Skin of body (tissue), 3 donors: ENCODE measurements at places on chromosomes 2 and 18.

DNA sequence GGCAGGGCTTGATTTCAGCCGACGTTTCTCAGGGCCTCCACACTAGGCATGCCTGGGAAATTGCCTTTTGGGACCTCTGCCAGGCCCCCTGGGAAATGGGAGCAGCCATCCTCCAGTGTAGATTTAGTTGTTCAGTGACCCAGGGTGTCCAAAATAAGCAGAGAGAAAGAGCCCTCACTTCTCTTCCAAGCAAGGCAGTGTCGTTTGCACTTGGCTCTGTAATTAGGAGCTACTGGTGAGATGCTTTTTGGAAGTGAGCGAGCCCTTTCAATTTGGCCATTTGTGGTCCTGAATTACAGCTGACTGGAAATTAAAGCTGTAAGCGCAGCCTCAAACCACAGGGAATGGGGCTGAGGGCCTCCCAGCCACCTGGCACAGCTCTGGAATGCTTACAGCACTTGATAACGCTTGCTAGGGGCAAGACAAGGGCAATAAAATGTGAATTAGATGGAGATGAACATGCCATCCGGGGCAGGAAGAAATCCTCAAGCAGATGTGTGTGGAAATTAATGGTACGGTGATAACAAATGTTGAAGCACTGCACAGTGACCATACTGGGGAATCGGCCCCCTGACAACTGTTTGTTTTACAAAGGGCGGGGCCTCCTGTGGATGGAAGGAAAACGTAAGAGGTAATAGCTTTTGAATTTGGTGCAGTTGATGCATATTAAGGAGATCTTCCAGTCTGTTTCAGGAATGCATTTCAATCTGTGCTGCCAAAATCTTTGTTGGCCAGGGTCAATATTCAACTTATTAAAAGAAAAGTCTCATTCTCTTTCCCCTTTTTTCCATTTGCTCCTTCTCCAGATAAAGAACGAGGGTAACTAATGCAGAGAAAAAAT lies 173.1 kb downstream of the UXS1 start:
- no peak for DNase-seq

GRCh38 chr2:176130147-176130956 lies 847 bp downstream of the HOXD8 start:
- DNase-seq: no peak

DNA sequence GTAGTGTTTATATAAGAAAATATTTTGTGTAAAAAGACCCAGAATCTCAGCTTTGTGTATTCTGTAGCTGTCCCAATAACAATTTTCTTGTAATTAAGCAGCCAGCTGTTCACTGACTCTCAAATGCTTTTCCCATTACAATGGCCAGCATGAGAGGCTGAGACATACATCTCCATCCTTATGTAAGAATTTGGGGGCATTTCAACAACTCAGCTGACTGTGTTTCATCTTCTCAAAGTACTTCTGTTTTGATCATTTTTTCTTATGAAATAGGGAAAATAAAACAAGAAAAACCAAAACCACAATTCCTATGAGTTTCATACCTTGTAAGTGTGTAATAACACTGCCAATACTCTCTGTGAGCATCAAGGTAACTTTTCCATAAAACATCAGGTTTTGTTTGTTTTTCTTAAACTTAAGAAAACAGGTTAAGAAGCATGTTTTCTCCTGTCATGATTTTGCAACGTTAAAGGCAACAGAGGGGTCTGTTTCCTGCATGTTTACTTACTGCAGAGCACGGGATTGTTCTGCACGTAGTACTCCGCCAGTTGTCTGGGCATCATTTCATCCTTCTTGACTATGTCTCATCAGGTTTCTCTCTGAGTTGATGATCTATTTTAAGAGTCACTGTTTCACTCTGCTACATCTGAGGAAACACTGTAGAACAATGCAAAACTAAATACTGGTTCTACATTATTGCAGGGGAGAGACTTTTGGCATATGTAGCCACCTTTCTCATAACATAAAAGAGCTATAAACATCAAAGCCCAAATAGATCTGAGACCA lies 62.9 kb upstream of the CYRIA start:
- DNase-seq: no peak

DNA sequence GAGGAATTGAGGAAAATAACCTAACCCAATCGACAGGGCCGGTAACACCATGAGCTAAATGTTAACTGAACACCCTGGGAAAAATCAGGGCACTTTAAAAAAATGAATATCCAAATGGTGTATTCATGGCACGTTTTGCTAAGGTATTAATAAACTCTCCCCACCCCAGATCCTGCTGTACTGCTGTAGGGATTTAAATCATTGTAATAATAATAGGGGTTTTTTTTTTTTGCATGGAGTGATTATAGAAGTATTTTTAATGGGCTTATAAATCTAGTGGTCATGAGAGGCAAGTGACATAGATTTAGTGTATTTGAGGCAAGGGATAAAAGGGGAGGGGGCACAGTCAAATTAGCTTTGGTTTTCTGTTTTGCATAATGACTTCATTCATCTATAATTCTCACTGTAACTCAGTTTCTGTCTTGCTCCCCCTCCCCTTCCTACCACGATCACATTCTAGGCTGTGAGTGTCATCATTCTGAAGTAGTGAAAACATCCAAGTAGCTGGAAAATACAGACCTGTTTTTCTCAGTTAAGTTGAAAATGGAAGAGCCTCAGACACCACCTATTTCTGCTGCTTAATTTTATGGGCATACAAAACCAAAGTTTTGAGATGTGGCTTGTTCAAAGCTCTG lies 18.2 kb upstream of the MGAT5 start:
- DNase-seq: no peak

DNA sequence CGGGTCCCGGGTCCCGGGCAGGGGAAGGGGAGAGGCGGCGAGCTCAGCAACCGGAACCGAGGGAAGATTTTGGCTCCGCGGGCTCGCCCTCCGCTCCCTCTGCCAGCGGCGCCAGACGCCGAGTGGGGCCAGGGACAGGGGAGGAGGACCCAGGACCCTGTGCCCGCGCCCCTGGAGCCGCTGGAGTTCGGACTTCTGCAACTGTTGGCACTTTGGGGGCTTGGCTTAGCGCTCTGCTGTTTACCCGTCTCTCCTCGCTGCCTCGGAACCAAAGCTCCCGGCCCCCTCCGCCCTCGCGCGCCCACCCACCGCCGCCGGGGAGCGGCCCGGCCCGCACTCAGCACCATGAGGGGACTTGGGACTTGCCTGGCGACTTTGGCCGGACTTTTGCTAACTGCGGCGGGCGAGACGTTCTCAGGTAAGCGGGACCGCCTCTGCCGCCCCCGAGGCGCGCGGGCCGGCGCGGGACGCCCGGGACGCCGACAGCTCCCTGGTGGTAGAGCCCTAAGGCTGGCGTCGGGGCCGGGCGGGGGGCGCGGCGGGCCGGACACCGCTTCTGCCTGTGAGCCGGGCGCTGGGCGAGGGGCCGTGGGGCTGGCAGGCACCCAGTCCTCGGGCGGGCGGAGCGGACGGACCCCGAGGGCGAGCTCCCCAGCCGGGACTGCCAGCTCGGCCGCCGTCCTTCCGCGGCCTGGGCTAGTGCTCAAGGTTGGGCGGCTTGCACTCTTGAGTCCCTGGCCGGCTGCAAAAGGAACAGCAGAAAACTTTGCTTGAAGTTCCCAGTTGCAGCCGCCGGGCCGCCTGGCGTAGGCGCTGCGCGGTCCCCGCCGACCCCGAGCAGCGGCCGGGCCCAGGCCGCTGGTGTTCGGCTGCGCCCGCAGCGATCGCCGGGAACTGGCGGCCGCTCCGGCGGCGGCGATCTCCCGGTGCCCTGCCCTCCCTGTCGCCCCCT lies 634 bp downstream of the PTPRM start:
- DNase-seq: no peak

GRCh38 chr2:214740867-214741395 lies 68.6 kb downstream of the BARD1 start:
- DNase-seq: peak; percentile 5

GRCh38 chr18:48151421-48152065 lies 221.1 kb upstream of the SMAD2 start:
- no peak for DNase-seq

DNA sequence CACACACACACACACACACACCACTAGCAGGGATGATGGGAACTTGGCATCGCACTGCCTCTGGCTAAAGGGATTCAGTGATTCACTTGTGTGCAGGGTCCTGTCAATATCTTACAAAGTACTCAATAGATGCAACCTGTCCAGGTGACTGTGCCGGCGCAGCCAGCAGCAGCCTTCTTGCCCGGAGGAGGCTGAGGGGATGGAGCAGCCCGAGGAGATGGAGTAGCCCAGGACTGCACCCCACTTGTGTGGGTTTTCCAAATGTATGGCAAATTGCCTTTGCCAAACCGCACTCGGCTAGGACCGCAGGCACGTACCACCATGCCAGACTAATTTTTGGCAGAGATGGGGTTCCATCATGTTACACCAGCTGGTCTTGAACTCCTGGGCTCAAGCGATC lies 31.1 kb downstream of the GBX2 start:
- no peak for DNase-seq

DNA sequence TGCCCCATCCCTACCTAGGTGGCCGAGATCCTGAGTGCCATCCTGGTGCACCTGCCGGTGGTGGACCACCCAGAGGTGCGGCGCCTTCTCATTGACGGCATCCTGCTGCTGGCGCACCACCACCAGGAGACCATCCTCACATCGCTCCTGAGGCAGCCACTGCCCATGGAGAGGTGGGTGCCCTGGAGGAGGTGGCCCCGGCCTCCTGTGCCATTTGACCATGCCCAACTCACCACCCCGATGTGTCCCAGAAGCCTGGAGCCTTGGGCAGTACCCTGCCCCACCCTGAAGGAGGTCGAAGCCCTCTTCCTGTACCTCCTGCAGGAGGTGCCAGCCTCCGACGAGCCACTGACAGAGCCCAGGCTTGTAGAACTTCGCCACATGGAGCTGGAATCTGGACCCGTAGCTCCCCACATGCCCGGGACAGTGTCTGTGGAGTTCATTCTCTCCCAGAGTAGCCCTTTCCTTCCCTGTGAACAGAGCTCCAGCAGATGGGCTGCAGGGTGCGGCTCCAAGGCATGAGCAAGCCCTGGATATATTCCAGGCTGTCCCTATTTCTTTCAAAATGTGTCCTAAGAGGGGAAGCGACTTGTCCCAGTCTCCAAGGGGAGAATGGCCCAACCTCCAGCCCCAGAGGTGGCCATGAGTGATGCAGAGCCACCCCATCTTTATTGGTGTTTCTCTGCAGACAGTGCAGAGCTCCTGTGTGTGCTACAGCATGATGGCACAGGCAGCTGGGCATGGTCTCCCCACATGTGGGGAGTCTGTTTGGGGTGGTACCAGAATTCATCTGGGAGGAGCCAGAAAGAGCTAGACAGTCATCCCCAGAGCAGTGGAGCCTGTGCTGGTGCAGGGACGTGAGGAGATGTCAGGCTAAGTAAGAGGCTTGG lies 34.2 kb downstream of the HJURP start:
- DNase-seq: no peak

DNA sequence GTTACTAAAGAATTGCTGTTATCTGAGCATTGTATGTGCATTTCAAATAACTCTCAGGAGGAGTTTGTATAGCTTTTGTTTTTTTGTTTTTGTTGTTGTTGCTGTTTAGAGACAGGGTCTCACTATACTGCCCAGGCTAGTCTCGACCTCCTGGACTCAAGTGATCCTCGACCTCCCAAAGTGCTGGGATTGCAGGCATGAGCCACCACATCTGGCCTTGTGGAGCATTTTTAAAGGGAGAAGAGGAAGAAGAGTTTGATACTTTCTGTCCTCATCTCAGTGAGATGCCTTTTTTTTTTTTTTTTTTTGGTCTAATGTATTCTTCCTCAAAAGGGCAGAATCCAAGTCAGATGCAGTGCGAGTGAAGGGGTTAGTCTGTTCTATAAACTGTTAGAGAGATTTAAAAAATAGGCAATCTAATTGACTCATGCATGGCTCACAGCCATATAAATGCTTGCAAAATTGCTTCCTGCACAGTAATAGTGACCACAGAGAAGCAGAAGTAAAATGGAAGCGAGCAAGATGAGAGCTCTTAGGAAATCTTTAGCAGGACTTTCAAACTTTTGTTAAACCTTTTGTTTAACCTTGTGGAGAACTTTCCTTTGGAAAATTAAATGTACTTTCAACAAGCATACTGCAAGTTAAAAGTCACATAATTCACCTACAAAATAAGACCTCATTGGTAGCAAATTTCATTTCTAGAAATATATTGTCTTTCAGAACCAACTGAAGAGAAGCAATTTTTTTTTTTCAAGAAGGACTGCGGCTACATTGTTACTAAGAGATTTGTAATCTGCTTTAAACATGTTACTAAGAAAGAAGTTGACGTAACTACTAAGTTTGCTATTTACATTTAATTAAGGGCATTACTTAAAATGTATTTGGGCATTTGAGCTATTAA lies 52.3 kb upstream of the ROCK1 start:
- no peak for DNase-seq

- DNase-seq: no peak
Observed at GRCh38 chr2:220670511-220670910, 901.6 kb downstream of the EPHA4 start.
